Right ventricle myocardium inferior (tissue), 1 donor: ENCODE measurements at places on chromosomes 12 and 14.

DNA sequence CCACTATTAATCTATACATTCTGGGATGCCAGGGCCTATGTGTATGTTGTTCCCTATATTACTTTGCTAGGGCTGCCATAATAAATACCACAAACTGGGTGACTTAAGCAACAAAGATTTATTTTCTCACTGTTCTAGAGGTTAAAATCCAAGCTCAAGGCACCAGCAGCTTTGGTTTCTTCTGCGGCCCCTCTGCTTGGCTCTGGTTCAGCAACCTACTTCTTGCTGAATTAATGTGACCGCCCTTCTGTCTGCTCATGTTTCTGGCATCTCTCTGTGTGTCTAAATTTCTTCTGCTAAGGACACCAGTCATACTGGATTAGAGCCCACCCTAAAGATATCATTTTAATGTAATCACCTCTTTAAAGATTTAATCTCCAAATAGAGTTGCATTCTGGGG lies 84.7 kb downstream of the ZNF664 start:
- DNase-seq: no peak

DNA sequence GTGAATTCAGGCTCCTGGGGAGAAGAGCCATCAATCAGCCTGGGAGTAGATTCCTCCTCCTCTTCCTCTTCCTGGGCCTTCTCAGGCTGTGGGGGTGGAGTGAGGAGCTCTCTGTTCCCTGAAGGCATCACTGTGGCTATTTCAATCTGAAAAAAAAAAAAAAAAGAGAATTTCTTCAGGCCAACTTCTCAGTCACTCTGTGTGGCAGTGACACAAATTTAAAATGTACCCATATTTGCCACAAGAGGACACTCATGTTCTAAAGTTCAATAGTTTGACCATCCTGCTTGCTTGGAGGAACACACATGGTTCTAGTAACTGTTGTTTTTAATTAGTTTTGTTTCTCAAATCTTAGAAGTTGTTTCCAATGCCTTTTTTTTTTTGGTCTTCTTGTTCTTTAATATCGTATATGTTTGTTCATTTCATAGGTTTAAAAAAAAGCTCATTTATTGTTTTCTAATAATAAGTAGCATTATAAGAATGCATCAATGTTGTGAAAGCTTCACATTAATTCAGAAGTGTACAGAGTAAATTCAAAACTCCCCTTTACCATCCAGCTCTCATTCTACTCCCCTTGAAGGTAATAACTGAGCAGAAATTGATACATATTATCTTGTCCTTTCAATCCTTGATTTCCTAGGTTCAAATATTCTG lies 23.3 kb upstream of the CCER1 start:
- no peak for DNase-seq

- no peak for DNase-seq
Measured at GRCh38 chr12:76588881-76589565, 29.5 kb upstream of the OSBPL8 start.

- DNase-seq: no peak
Measured at GRCh38 chr12:131862994-131863710, 31.3 kb upstream of the ULK1 start.

- DNase-seq: no peak
Measured at GRCh38 chr12:26564391-26564790, 268.6 kb downstream of the ITPR2 start.

GRCh38 chr14:99125616-99126431 lies 146.2 kb downstream of the BCL11B start:
- no peak for DNase-seq

DNA sequence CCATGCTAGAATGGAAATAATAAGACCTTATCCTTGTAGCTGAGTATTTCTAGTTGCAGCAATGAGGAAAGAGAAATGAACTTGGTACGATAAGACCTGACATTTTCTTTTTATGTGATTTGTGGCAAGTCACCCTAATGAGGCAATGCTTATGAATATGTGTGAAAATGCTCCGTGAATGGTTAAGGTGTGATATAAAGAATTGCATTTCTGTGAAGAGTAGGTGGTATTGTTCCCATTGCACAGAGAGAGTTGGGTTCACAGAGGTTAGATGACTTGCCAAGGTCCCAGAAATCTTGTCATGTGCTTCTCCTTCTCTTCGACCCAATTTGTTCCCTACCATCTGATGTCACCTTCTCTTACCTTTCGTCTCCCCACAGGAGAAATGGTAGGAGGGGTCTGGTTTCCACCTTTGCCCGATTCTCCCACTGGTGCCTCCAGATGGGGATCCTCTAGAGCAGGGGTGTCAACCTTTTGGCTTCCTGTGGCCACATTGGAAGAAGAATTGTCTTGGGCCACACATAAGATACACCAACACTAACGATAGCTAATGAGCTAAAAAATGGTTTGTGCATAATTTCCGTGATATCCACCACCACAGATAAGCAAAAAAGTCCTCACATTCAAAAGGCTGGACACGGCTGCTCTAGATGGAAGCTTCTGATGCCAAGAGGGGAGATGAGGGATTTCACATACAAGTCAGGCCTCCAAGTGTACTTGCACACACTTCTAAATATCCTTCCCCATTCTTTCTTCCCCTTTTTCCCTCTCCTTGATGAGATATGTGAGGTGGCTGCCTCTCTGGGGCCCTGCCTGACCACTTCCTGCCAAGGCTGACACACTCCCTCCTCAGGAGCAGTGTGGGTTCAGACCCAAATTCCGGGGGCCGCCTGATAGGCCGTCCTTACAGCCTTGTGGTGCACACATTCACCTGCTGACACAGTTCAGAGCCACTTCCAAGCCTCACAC lies 96.1 kb downstream of the PLXNC1 start:
- no peak for DNase-seq

DNA sequence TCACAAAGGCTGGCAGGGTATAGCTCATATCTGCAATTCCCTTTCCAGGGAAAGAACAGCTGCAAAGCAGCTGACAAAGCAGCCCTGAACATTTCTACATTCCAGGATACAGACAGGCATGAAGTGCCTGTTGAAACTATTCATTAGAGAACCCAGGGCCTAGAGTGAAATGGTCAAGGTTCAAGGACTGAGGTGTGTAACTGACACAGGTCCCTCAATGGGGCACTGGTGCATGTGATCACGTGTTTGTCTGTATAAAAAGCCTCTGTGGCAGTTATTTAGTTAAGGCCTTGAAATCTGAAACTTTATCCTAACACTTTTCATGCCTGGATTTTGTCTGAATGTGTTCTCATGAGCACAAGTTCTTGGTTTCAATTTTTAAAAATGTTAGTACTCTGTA lies 47.1 kb downstream of the GIT2 start:
- DNase-seq: no peak

- no peak for DNase-seq
Measured at GRCh38 chr12:71371122-71371521, 68.5 kb upstream of the LGR5 start.

- no peak for DNase-seq
Measured at GRCh38 chr12:16189849-16190248, 87.6 kb downstream of the SLC15A5 start.

- DNase-seq: peak; percentile 74
Measured at GRCh38 chr12:130826151-130826801, 12.8 kb downstream of the STX2 start.

DNA sequence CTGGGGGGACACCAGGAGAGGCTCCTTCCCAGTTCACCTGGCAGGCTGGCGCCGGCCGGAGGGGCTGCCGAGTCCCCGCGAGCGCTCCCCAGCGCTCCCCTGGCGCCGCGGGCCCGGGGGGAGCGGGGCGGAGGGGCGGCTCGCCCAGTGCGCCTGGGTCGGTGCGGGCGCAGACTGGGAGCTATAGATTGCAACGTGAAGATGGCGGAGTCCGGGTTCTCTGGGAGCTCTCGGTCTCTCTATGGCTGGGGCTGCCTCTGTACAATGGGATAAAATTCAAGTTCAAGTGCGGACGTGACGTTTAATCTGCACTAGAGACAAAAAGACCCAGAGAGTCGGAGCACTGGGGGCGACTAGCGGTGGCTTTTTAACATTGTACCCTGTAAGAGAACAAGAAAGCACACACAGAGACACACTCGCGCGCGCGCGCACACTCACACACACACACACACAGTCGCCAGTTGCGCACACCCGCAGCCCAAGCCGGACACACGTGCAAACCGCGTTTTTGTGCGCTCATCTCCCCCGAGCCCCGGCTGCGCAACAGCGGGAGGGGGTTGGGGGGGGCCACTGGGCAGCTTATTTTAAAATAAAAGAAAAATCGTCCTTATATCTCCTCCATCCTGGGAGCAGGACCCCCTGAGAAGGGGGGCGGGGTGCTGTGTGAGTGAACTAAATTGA lies at the start of gene BCL11B:
Gene BCL11B, minus strand, starts transcription at position 247 of the 681 bp plus-strand sequence. CDS start 979 bp downstream, outside the sequence.
- DNase-seq: no peak

- DNase-seq: no peak
Measured at GRCh38 chr14:56002342-56002741, 115.9 kb upstream of the PELI2 start.

DNA sequence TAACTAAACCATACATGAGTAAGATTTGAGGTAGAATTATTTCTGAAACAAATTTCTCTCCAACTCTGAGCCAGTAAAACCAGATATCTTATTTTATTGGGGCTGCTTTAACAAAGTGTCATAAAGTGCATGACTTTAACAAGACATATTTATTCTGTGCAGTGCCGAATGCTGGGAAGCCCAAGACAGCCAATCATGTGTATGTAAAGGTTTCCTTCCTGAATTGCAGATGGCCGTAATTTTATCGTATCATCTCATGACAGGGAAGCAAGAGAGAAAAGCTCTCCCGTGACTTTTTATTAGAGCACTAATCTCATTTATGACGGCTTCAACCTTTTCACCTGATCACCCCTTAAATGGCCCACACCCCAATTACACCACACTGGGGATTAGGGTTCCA lies 777.9 kb downstream of the TMEM121 start:
- no peak for DNase-seq

- no peak for DNase-seq
Measured at GRCh38 chr14:65103150-65103760, 938 bp upstream of the MAX start.

- DNase-seq: no peak
Measured at GRCh38 chr12:100851637-100852036, 57.1 kb downstream of the ANO4 start.

DNA sequence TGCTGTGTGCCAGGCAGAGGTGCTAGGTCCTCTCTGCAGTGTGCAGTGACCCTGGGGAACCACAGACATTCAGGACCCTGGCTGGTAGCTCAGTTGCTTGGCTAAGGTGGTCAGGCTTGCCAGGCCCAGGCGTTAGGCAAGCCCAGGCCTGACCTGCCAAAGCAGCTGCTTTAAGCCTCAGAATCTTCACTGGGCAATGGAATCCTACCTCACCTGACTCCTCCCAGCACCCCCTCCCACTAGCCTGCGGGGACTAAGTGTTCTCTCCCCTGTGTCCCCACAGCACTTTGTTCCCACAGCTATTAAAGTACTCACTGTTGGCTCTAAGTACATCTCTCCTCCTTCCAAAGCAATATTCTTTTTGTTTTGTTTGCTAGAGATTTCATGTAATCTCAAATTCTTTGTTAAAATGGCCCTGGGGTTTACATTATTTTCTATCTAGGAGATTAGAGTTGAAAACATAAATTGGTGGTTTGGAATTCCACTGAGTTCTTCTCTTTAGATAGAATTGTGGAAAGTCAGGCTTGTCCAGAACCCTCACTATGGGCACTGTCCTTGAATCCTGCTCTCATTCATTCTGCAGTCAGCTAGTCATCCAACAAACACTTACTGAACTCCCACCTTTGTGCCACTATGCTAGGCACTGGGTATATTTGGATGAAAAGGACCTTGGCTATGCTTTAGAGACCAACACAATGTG lies 44.4 kb downstream of the DGLUCY start:
- peak; percentile 68 for DNase-seq

GRCh38 chr12:24821691-24822090 lies 127.2 kb downstream of the BCAT1 start:
- no peak for DNase-seq

- peak; percentile 77 for DNase-seq
Measured at GRCh38 chr14:64220466-64220865, 73.7 kb downstream of the ESR2 start.

- DNase-seq: peak; percentile 77
Measured at GRCh38 chr14:93137864-93138263, 22.1 kb upstream of the ITPK1 start.
